ENCODE measurements at places on chromosomes 2 and 18.

DNA sequence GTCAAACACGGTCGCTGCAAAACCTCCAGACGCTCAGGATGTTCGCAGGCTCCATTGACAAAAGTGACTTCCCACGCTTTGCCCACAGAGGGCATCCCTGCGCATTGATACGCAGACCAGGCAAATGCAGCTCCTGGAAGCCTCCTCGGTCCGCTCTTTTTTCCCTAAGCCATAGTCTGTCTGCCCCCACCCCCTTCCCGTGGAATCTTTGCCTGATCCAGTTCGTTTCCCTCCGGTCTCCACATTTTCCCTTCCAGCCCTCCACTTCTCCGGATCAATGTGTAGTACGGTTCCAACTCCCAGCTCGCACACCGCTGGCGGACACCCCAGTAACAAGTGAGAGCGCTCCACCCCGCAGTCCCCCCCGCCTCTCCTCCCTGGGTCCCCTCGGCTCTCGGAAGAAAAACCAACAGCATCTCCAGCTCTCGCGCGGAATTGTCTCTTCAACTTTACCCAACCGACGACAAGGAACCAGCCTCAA, at the start of gene DCC:
Gene DCC, plus strand, starts transcription at position 307 of the 481 bp plus-strand sequence. CDS start 591 bp downstream, outside the sequence.
- DNase-seq: no peak

- DNase-seq: no peak
These were observed 123.2 kb upstream of the BCL2L11 start for GRCh38 chr2:110997331-110998045.

DNA sequence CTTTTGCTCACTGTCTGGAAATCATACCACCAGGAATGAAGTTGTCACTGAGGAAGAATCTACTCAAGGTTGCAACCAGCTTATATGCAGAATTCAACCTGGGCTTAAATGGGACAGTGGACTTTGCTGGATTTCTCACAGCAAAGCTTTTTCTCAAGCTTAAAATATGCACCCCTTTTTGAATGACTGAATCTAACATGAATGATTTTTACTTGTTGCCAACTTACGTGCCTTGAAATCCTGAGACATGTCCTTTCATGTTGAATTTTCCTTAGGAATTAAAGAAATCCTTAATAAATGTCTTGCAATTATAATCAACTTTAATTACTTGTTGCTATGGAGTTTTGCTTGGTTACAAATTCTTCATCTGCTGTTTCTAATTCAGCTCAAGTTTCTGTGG, 57.4 kb downstream of the SPP2 start:
- no peak for DNase-seq

DNA sequence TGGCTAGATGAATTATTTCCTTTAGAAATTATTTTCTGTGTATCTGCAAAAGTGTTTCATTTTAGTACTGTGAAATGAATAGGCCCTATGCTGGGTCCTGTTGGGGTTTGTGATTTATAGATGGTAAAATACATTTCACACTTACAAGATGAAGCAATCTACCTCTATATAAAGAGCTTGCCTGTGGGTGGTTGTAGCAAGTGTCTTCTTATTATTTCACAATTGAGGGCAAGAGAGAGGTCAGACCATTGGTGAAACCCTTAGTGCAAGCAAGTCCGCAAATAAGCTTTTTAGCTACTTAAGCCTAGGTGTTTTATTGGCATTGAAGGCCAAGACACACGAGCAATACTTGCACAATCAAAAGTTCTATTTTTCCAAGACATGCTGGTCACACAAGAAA, 153.1 kb downstream of the FMNL2 start:
- DNase-seq: no peak

GRCh38 chr2:104749856-104750460, 104.0 kb upstream of the POU3F3 start:
- no peak for DNase-seq

DNA sequence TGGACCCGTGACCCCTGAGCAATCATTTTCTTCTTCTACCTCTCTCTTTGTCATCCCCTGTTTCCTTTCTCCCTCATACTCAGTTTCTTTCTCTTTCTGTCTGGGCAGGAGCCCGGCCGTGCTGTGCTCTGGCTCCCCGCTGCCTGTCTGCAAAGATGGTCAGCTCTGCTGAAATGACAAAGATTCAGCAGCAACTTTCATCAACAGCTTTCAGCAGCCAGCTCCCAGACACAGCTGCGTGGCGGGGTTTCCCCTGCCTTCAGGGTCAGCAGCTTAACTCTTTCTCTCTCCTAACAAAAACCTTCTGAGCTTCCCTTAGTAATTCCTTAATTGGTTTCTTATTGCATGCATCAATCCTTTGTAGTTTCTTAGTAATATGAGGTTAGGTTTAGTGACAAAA, 1234.4 kb downstream of the CNTNAP5 start:
- no peak for DNase-seq

DNA sequence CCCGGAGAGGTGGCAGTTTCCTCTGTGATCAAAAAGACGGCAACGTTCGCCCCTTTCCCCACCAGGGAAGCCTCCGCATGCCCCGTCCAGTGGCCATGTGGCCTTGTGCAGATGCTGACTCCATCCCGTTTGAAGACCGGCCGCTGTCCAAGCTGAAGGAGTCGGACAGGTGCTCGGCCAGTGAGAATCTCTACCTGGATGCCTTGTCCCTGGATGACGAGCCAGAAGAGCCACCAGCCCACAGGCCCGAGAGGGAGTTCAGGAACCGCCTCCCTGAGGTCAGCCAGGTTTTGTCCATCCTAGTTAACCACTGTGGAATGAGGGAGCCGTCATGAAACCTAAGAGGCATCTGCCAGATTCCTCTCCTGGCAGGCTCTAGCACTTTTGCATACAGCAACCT, 113.6 kb downstream of the MTCL1 start:
- DNase-seq: no peak

- DNase-seq: no peak
These were observed 8.3 kb downstream of the TNP1 start for GRCh38 chr2:216851486-216852090.

DNA sequence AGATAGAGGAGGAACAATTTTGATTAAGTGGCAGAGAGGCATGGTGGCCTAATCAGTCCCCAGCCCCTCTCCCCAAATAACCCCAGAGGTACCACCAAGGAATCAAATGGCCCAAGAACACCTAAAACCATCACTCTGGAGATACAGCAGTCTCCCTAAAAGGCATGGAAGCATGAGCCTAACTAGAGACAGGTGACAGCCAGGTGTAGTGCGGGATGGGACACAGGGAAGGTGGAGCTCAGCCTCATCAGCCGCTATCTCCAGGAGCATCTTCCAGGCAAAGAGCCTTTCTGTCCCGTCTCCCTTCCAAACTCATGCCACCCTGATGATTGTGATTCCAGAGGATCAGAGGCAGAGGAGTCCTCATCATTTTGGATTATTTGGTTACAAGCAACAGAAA, 144.7 kb downstream of the COPS8 start:
- no peak for DNase-seq

All from suppressor macrophage treated with lipopolysaccharide for 4 hours (primary cell).